ENCODE measurements at places on chromosomes 1 and 21.

DNA sequence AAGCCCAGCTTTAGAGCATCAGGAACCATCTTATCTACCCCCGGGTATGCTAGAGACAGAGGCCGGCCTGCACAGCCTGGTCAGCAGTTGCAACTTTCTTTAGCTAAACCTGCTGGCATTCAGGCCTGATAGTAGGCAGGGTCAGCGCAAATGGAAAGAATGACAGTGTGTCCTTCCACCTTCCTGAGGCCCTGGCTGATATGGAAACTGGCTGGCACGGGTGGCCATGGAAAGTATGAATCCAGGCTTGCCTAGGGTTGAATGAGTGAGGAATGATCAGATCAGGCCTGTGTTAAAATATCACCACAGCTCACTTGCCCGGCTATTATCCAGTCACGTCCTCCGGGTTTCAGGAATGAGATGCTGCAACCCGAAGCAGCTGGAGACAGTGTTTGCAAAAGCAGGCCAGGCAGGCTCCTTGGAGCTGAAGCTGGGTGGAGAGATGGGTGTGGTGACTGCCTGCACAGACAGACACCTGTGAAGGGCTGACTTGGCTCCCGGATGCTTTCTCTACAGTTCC is 34.7 kb downstream of the RCAN1 start:
- DNase-seq: no peak

DNA sequence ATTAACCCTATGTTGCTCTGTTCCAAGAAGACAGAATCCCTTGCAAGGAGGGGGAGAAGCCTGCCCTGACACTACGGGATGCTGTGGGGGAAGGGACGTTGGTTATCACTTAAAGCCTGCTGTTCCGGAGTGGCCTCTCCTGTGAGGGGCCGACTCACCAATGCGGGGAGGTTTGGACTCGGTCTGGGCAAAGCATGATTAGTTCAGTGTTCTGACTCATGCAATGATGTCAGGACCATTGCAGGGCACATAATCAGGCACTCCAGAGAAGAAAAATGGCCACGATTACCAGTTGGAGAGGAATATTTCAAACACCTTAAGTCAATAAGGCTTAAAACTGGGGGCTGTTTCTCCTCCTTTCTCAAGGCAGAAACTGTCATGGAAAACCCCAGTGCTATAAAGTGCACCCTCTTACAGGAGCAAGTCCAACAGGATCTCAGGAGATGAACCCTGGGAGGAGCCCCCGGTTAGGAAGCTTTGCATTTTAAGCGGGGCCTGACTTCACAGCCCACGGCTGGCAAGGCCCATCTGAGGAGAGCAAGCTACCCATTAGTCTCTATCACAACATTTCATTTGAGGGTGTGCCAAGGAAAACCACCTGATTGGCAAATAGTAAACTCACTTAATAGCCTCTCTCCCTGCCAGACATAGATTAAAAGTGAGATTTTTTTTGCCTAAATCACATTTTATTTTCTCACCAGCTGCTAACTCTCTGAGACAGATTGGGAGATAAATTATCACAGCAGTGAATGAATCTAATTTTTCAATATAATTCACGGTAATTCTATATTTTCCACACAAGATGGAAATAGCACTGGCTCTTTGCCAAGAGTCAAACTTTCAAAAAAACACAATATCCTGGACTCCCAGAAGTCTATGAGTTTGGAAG is 202.5 kb downstream of the C1orf94 start:
- DNase-seq: no peak

- no peak for DNase-seq
Measured at GRCh38 chr1:180540697-180541594, 17.8 kb upstream of the OVAAL start.

DNA sequence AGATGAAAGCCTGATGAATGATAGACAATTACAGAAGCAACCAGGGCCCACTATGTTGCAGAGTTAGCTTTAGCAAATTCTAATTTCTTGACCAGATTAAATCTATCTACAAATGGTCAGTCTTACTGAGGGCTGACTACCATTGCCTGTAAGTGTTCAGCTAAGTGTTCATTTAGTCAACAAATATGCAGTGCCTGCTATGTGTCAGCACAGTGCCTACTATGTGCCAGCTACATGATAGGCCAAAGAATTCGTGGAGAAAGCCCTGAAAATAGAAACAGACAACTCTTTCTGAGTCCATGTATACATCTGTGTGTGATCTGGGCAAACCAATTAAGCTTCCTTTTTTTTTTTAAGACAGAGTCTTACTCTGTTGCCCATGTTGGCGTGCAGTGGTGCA is 212.8 kb downstream of the SMYD3 start:
- DNase-seq: no peak

- DNase-seq: no peak
Measured at GRCh38 chr1:63732666-63733065, 41.2 kb upstream of the ROR1 start.

DNA sequence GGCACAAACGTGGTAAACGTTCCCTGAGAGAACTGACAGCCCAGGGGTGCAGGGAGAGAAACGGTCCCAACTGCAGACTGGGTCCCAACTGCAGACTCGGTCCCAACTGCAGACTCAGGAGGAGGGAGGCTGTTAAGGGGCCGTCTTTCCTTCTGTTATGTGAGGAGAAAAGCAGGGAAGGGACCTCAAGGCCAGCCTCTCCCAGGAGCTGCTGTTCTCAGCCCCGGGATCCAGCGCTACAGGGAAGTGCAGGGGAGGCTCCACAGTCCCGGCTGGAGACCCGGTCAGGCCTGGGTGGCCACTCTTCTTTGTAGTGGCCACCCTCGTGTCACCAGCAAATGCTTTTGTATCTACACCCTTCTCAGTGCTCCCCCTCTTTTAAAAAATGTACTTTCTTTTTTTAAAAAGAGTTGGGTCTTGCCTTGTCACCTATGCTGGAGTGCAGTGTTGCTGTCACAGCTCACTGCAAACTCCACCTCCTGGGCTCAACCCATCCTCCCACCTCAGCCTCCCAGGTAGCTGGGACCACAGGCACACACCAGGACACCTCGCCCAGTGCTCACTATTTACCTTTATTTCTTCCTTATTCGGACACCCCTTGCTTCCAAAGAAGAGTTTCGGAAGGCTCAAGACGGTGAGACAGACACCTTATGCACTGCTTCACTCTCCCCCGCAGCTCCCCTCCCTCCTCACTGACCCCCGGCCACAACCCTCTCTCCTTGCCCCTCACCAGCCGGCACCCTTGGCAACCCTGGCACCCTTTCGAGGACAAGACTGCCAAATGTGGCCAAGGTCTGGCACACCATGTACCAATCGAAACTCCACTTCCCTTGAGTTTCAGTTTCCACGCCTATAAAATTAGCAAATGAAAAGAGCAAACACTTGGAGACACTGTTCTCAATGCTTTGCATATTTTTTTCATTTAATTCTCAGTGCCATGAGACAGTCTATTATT is 21.8 kb downstream of the CAPN2 start:
- no peak for DNase-seq

- DNase-seq: no peak
Measured at GRCh38 chr21:33852485-33852884, 63.1 kb downstream of the ATP5PO start.

DNA sequence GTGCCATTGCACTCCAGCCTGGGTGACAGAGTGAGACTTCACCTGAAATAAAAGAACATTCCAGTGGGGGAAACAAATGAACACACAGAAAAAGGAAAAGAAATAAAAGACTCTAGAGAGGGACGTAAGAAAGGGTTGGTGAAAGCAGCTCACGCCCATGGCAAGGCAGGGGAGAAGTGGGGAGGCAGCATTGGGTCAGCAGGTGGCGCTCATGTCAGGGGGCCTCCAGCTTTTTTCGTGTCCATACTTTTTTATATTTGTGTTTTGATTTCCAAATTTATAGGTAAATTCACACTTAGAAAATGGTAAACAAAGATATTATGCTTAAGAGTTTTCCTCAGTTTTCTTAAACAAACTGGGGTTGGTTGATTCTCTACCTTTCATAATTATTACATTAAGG is 45.5 kb downstream of the VPS13D start:
- DNase-seq: peak; percentile 4

GRCh38 chr1:17315542-17316130 is 7.6 kb downstream of the PADI4 start:
- no peak for DNase-seq

DNA sequence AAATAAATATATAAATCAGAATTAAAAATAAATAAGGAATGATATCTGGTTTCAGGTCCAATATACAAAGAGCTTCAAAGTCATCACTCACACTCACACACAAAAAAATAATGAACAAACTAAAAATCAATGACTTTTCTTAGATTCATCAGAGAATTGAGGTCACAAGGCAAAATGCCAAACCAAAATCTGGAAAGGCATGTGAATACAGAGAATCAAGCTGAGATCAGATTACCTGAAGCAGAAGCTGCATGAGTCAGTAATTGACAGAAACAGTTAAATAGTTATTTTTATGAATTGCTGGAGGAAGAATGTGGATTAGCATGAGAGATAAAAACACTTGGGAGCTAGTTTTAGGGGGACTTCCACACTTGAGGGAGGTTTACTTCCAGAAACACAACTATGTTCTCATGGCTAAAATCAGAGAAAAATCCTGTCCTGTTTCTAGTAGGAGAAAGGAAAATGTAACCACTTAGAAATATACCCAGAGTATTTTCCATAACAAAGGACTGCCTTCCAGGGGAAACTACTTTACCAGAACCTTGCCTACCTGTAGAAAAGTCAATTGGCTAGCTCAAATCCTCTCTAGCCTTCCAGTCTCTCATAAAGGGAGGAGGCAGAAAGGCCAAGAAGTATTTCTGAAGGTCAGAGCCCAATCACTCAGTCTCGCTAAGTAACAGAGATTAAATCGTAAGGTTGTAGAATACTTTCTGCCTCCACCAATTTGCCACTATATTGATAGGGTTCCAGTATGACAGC is 536.6 kb upstream of the NR5A2 start:
- DNase-seq: no peak

DNA sequence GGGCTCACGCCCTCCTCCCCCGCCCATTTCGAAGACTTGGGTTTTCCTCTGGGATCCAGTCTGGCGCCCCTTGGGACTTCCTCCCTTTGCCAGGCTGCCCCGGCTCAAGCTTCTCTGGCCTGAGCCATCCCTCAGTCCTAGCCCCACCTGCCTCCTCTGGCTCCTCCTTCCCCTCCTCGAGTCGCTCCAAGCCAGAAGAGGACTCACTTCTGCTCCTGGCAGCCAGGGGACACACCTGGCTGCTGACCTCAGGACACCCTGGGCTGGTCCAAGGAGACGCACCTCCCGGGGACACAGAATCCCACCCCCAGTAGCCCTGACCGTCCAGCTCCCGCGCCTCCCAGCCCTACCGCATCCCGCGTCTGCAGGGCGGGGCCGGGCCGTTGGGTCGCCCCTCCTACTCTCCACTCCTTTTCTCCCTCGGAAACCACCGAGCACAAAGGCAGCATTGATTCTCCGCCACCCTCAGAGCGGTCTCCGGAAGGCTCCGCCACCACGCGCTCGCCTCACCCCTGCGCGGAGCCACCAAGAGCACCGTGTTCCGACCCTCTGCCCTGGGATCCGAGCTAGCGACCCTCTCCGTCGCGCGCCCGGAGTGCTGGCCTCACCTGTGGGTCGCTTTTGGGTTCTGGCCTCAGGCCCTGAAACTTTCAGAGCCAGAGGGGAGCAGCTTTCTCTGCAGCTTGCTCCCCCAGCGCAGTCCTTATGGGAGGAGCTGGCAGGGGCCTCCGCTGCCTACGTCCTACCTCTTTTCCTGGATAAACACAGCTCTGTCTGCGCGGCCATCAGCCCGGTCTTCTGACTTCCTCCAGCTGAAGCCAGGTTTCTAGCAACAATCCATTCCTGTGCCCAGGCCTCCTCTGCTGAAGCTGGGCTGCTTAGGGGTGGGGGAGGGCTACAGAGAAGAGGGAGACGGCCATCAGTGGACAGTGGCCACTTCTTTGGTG is at the start of gene C2CD4D:
TSS of gene C2CD4D (minus strand) at position 364 of the 947 bp plus-strand sequence. CDS start 831 bp downstream, outside the sequence.
- DNase-seq: peak; percentile 55

GRCh38 chr1:1325288-1326074 is 879 bp downstream of the CPTP start:
- no peak for DNase-seq

DNA sequence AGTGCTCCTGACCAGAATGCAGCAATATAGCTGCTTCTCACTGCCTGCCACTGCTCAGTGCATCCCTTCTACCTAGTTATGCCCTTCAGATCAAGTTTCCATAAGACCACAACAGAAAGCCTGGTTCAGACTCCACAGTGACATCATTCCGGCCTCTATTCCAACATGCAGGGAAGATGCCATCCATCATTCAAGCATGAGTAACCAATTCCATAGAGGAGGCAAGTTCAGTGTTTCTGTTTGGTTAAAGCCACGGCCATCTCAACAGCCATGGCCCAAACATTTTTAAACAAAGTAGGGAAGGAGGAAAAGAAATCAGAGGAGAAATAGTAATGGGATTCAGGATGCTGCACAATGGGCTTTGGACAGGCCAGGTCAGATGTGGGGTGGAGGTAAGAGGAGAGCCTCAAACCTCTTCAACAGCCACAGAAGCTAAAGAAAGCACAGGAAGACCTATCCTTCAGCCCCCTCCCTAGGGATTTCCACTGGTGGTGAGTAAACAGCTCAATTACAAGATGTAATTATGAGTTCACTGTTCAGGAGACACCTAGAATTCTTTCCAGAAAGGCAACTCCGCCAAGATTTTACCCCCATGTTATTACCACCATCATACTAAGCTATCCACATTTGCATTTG is 484.9 kb downstream of the SETD4 start:
- DNase-seq: no peak

DNA sequence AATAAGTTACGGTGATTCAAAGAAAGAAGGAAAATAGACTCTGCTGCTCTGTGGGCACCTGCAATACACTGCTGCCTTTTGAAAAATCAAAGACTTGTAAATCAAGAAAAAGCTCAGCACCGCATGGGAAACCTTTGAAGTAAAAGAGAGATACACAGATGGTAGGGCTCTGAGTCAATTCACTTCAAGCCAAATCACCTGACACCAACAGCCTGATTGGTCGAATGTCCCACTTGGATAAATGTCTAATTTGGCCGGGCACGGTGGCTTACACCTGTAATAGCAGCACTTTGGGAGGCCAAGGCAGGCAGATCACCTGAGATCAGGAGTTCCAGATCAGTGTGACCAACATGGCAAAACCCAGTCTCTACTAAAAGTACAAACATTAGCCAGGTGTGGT is 19.2 kb upstream of the RCAN3 start:
- DNase-seq: no peak

DNA sequence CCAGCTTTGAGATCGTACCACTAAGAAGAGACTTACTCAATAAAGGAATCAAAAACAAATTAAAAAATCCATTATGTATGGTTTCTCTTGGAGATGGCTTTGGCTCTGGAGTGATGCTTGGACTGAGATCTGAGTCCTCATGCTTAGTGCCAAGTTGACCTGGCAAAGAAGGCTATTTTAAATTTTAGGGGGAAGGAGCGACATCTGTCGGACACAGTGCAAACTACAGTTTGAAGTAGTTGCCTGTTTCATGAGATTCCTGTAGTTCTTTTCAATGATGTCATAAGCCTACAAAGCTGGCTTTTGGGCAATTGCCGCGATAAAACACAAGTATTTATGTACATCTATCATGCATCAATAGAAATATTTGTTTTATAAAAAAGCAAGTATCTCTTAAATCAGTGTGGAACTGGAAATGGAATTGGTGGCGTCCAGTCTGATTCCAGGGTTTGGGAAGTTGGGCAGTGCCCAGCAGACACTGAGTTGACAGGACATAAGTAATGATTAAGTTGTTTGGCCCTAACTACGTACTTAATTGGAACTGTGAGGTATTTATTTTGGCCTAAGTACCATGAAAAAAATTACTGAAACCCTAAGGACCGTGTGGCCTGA is 50.0 kb downstream of the TBCE start:
- peak; percentile 17 for DNase-seq

Data from stimulated activated CD8-positive, alpha-beta memory T cell treated with anti-CD3 and anti-CD28 coated beads, Interleukin-7, amount 100 ng/mL, for 48 hours (primary cell).